ENCODE measurements at places on chromosomes 7 and 10.
A peak's percentile ranks its signal among the peaks of the same experiment; 100 is the strongest.

GRCh38 chr7:158311791-158312190 lies 275.8 kb downstream of the PTPRN2 start:
- DNase-seq = no peak

GRCh38 chr7:66083677-66084076 lies 8.1 kb downstream of the ASL start:
- no peak for DNase-seq

DNA sequence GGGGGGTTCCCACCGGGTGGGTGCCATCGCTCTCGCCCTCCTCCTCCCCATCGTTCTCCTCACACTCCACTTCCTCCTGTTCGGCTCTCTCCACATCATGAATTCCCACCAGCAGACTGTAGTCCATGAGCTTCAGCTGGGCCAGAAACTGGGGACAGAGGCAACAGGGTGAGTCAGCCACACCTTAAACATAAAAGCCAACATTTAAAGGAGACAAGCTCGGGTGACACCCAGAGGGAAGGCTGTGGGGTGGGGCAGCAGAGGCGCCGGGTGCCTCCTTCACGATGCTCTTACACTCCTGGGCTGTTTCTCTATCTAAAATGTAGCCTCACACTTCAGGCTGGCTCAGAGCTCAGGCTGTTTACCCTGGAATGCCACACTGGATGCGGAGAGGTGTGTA lies 172.5 kb downstream of the PIP4K2A start:
- no peak for DNase-seq

DNA sequence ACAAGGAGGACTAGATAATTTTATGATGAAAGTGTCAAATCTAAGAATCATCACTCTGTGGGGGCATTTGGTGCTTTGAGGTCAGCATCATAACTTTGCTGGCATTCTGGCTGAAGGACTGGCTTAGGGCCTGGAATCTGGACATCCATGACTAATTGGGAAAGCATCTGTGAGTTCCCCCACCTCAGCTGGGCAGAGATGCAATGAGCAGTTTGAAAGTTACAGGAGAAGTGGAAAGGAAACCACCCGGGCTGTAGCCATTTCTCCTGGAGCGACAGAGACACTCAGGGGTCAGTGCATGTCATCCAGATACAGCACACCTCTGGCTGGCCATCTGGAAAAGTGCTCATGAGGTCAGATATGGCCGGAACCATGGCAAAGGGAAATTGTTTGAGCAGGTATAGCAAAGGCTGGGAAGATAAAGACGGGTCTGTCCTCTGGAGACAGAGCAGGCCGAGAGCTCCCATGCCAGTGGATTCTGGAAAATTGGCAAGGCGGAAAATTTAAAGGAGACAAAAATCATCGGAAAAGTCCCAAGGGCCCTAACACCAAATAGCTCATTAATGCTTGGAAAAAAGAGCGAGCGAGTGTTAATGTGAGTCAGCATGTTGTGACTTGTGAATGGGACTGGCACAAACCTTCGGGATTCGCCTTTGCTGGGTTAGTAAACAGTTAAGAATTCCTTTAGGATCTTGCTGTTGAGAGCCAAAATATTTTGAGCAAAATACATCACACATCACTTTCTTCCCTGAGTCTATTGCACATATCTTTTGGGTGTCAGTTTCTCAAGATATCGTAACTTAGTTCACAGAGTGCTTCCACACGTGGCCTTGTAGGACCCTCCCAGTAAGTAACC lies 188.4 kb upstream of the AGK start:
- no peak for DNase-seq

- DNase-seq = peak; percentile 38
These were observed 21.0 kb upstream of the ABI1 start for GRCh38 chr10:26881600-26882331.

- no peak for DNase-seq
These were observed 36.8 kb downstream of the SRI start for GRCh38 chr7:88183051-88183450.

GRCh38 chr10:88372051-88372715 lies 210.9 kb downstream of the RNLS start:
- no peak for DNase-seq

- no peak for DNase-seq
These were observed 134.6 kb downstream of the TEX36 start for GRCh38 chr10:125548356-125548755.

DNA sequence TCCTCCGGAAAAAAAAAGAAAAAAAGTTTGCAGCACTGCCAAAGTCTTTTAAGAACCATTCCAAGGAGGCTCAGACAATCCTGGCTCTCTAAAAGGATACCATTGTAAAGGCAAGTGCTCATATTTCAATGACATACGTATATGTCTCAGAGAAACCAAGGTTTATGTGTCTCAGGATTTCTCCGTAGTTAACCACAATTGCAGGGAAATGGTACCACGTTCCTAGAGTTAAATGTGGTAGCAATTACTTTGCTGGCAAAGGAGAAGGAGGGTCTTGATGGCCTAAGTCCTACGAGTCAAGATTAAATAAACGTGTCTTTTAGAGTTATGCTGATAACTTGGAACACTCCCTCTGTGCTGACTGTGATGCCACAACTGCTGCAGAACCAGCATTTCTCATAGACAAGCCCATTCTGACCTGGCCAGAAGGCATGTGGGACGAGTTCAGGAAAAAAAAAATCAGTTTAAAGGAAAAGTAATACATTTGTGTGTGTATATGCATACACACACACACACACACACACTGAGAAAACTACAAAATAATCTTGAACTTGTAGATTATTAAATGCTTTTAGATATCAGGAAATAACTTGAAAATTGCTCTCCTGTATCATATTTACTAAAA lies 245.9 kb downstream of the FGFR2 start:
- no peak for DNase-seq

- DNase-seq = no peak
These were observed 86.6 kb downstream of the COL28A1 start for GRCh38 chr7:7449055-7449454.

GRCh38 chr10:32057036-32057372 lies 779 bp upstream of the KIF5B start:
- DNase-seq = no peak

DNA sequence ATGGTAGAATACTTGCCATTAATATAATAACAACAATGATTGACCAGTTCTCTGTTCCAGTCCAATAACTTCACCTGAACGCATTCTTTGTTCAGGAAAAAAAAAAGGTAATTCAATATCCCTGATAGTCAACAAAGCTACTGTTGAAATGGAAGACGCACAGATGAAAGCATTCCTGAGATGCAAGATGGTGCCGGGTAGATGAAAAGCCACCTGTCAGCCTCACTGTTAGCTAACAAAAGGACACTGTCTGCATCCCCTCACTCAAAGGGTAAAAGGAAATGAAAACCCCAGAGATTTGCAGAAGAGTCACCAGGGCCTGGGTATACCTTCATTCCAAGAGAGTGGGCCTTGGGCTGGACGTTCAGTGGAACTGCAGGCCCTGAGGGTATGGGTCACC lies 357.4 kb downstream of the PLXNA4 start:
- no peak for DNase-seq

GRCh38 chr10:33506391-33506790 lies 171.9 kb upstream of the NRP1 start:
- no peak for DNase-seq

DNA sequence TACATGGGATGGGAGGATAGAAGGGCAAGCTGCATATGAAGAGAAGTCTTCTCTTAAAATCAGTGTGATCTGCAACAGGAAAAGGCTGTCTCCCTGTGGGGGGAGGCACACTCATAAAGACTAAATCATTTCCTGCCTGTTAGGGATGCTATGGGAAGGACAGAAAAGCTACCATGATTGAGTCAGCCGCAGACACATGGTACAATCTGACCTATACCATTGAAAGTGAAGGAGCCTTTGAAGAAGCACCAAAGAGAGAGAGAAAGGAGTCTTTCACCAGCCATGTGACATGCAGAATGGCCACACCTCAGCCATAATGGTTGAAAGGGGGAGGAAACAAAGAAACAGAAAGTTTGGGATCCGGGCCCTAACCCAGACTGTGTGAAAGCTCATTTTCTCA lies 29.1 kb downstream of the NUDCD3 start:
- no peak for DNase-seq

GRCh38 chr10:70270952-70271351 lies 12.9 kb downstream of the NPFFR1 start:
- no peak for DNase-seq

DNA sequence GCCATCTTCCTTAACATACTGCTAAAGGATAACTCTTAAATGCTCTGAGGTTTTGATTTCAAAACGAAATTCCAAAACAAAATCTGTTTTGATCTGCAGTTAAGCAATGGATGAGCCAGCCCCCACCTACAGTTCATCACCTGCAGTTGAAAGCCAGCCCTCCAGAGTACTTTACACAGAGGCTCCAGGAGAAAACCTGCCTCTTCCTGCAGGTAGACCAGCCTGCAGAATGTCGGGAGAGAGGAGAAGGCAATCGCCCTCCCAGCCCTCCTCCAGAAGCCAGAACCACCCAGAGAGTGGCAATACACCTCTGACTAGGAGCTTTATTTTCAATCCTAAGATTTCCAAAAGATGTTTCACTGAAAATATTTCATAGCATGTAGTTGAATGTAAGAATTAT lies 798.1 kb downstream of the GATA3 start:
- no peak for DNase-seq

GRCh38 chr7:87600130-87601124 lies at the start of gene ABCB1:
Gene ABCB1, minus strand, starts transcription at chr7:87600884. Its CDS starts 700 bp downstream, at chr7:87600184.
- no peak for DNase-seq

- DNase-seq = no peak
These were observed 97.2 kb upstream of the PCGF5 start for GRCh38 chr10:91123261-91123660.

DNA sequence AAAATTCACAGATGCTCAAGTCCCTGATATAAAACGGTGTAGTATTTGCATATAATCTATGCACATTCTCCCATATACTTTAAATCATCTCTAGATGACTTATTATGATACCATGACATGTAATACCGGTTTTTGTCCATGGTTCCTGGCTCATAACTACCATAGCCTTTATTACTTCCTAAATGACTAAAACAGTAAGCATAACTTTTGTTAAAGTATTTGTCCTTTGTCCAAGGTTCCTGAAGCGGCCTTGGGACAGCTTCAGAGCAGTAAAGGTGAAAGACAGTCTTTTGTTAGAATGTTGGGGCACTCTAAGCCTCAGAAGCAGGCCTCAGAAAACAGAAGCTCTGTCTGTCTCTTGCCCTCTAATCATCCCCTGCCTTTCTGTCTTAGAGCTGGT lies 4.0 kb downstream of the CRCP start:
- no peak for DNase-seq

GRCh38 chr10:62934258-62934657 lies 118.1 kb upstream of the EGR2 start:
- DNase-seq = no peak

DNA sequence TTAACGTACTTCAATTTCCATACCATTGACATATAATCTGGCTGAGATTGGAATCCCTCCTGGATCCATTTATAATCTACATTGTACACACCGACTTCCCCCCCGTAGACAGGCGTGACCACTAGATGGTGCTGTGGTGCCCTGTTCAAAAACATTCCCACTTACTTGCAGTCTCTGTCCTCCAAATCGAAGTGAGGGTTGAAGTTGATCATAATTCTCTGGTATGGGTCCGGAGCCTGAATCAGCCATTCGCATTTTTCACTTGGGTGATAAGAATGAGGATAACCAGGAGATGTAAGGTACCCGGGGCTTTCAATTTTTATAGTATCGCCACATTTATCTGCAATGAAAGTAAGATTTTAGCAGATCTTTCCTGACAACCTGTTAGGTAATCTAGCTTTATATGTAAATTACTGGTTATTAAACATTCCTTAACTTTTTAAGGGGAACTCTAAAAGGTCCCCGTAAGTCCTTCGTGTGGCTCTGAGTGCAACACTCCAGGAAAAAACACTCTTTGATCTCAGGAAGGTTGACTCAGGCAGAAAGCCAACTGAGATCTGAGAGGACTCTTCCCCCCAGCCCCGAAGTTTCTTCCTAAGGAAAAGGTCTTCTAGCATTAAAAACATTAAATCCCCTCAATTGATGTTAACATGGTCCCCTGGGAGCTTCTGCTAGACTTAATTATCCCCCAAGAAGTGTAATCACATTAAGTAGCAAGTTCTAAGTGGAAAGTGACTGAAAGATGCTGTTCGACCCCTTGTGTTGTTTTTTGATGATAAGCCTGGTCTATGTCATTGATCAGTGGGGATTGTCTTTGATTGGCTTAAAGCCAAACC lies 3.7 kb downstream of the NRP1 start:
- peak; percentile 70 for DNase-seq

- DNase-seq = peak; percentile 48
These were observed 45.8 kb upstream of the CARD11 start for GRCh38 chr7:3089493-3089892.

- no peak for DNase-seq
These were observed 107.6 kb downstream of the ADCY1 start for GRCh38 chr7:45681596-45682357.

DNA sequence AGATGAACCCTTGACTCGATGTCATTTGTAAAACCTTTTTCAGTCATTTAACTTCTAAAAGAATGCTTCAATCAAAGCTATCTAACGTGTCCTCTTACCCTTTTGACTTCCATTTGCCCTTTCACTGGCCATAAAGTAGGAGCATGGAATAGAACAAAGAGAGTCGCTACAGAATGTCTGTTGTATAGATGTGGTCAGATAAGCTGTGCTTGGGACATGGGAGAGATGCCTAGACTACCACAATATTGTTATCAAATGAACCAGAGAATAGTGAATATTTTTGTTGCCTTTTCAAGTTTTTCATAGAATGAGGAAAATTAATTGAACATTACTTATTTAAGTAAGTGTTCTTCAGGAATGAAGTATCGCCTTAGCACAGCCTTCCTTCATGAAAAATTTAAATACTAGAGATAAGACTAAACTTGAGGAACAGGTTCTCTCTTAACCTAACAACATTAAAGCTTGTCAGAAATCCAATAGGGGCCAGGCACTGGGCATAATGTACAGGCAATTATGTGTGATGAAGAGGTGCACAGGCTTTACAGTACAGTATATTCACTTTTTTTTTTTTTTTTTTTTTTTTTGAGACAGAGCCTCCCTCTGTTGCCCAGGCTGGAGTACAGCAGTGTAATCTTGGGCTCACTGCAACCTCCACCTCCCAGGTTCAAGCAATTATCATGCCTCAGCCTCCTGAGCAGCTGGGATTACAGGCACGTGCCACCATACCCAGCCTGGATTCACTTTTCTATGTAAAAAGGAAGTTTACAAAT lies 7.5 kb upstream of the KMT2E start:
- peak; percentile 56 for DNase-seq

DNA sequence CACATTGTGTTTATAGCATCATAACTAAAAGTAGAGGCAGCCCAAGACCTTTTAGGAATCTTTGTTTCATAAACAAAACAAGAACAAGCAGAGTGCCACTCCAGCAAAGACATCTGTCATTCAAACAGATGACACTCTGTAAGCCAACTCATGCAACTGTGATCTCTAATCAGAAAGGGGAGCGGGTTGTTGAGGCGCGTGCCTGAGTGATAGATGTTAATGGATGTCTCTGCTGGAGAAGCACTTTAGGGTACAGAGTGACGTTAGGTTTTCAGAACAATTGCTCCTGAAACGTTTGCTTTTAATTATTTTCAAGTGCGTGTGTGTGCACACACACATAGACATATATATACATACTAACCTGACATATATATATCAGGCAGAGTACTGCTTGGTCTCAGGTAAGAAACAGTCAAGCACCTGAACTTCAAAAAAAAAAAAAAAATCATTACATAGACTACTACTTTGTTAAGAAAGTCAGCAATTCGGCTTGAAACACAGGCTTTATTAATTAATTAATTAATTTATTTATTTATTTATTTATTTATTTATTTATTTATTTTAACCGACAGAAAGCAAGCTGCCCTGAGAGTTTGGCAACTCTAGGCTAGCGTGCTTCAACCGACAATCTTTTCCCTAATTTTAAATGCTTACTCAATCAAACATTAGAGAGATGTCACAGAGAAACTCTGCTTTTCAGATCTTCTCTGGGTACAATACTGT lies 109.1 kb downstream of the POU6F2 start:
- DNase-seq = no peak
